ENCODE measurements at places on chromosomes 3 and 15. TPM values are rescaled to one million over a fixed set of nuclear protein-coding genes. Genes with fewer than 3 reads are reported as not detected.

The FGD5 gene
- total RNA-seq, result 33.3 TPM

The CFAP92 gene
- 0.22 TPM for total RNA-seq

GRCh38 chr15:98728811-98729160, 80.4 kb downstream of the IGF1R start:
- peak overlapping the region; percentile 86 for H3K27ac ChIP-seq
- H3K27me3 ChIP-seq, result no peaks in the 10 kb centered on the region
- no peak for DNase-seq
- H3K4me3 ChIP-seq, result no peak overlapping the region

- H3K4me1 ChIP-seq, result no peaks in the 10 kb centered on the region
- DNase-seq, result no peak
- no peak overlapping the region for H3K4me3 ChIP-seq
- H3K36me3 ChIP-seq, result no peaks in the 10 kb centered on the region
Measured at GRCh38 chr3:72219752-72220151, 434.8 kb upstream of the PROK2 start.

DNA sequence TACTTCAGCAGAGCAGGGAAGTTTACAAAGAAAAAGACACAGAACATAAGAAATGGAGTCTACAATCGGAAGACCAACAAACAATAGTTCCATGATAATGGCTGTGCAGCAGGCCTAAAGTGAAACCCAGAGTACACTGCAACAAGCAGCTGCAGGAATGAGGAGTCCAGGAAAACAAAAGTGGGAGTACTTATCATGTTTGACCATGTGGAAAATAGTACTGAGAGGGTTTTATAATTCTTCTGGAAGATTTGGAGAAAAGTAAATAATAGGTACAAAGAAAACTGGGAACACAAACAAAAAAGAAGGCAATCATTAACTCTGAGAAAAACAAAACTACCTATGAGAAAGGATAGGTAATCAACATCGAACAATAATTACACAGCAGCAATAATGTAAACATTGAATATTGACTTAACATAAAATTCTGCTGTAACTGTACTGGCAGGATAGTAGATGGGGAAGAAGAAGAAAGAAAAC, 87.5 kb downstream of the NEK10 start:
- no peak overlapping the region for H3K27ac ChIP-seq
- H3K4me1 ChIP-seq, result peaks cover 8% of the 10 kb centered on the region
- no peaks in the 10 kb centered on the region for H3K36me3 ChIP-seq
- no peaks in the 10 kb centered on the region for H3K27me3 ChIP-seq
- H3K4me3 ChIP-seq, result no peak overlapping the region
